ENCODE measurements at places on chromosomes 7 and 10. TPM values are rescaled to one million over a fixed set of nuclear protein-coding genes. Genes with fewer than 3 reads are reported as not detected.

- no peaks in the 10 kb centered on the region for H3K27me3 ChIP-seq
- no peaks in the 10 kb centered on the region for H3K4me1 ChIP-seq
- no peak overlapping the region for H3K4me3 ChIP-seq
- DNase-seq, result no peak
Measured at GRCh38 chr7:24733414-24734060, 23.7 kb downstream of the GSDME start.

Gene ANXA8L1
- total RNA-seq, result not detected

GRCh38 chr7:93053949-93054943 lies 63.5 kb downstream of the SAMD9 start:
- H3K36me3 ChIP-seq, result no peaks in the 10 kb centered on the region
- H3K4me1 ChIP-seq, result no peaks in the 10 kb centered on the region
- no peaks in the 10 kb centered on the region for H3K27me3 ChIP-seq
- no peak overlapping the region for H3K4me3 ChIP-seq
- DNase-seq, result no peak
- H3K27ac ChIP-seq, result no peak overlapping the region

Gene ETV1
- 0.53 TPM for total RNA-seq

DNA sequence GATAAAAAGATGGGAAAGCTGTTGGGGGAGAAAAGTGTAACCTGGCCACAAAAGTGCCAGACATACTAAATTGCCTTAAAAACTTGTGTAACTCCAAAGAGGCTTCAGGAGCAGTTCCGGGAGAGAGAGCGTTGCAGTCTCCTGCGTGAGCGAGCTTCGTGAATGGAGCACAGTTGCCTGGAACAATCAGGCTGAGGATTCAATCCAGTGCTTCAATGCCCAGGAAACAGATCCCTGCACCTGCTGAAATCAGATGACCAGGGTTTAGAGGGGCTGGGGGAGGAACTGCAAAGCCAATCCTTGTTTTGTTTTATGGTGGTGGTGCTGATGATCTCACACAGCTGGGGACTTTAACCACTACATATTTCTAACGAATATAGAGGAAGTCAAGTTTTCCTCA lies 398.3 kb downstream of the DPP6 start:
- no peaks in the 10 kb centered on the region for H3K27me3 ChIP-seq
- H3K36me3 ChIP-seq, result no peaks in the 10 kb centered on the region
- no peak for DNase-seq
- H3K27ac ChIP-seq, result no peak overlapping the region

Gene ELN
- not detected for total RNA-seq

DNA sequence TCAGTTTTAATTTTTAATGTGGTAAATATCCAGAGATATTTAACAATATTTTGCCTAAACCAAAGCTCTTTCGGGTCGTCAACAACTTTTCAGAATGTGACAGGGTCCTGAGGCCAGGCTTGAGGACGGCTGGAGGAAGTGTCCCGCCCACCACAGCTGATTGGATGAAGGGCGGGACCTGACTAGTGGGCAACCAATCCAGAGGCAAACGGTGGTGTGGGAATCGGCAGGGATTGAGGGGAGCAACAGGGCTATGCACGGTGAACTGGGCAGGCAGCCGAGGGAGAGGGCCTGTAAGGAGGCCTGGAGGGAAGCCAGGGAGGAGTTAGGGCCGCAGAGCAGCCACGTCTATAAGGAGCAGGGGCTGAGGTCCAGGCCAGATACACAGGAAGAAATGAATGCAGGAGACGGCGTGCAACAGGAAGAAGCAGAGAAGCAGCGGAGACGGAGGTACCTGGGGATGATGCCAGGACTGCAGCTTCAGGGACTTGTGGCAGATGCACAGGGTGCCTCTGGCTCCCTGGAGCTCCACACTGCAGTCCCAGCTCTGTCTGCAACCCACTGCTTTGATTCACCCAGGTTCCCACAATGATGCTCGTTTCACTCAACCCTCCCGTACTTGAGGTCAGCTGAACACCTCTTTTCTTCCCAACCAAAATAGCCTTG lies 46.1 kb upstream of the ZMIZ1 start:
- DNase-seq, result no peak
- H3K4me1 ChIP-seq, result peaks cover 37% of the 10 kb centered on the region
- no peak overlapping the region for H3K4me3 ChIP-seq
- H3K27ac ChIP-seq, result no peak overlapping the region
- H3K36me3 ChIP-seq, result no peaks in the 10 kb centered on the region
- H3K27me3 ChIP-seq, result no peaks in the 10 kb centered on the region

Gene EVX1
- total RNA-seq, result not detected

Gene TSPAN15
- total RNA-seq, result 1.3 TPM

Gene FAM20C
- 3.9 TPM for total RNA-seq

DNA sequence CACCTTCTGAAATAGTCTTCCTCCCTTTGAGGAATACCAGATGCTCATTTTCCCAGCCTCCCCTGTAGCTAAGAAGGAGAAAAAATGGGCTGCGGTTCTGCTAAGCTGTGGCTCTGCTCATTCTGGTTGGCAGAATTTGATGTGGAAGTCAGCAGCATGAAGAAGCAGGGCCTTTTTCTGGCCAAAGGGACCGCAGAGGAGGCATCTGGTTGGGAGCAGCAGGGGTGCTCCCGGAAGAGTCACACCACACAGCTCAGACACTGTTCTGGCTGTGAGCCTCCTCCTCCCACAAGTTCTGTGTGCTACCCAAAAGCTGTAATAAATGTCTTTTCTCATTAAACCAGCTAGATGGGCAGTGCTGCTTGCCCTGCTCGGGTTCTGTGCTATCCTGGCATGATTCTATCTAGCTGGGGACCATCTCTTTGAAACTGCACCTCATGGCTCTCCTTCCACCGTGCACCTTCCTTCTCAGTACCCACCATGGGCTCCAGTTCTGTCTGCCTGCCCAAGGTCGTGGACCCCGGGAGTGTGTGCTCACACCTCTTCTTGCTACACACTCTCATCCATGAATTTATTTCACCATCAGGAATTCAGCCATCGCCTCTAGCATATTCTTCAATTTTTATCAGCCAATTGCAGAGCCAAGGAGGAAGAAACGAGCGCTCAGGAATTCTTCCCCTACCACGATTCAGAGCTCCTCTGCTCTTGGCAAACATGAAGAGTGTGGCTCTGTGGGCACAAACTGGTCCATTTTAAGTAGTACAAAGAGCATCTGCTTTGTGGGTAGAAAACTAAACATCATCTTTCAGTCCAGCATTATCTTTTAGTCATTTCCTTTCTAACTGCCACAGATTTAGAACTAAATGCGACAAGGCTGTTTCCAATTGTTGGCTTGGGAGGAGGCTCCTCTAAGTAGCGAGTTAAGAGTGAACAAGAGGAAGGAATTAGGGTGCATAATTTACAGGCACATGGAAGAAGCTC lies 76.9 kb downstream of the FAM171A1 start:
- DNase-seq, result no peak
- no peaks in the 10 kb centered on the region for H3K27me3 ChIP-seq
- no peak overlapping the region for H3K4me3 ChIP-seq
- no peaks in the 10 kb centered on the region for H3K36me3 ChIP-seq

- no peak for DNase-seq
- H3K4me3 ChIP-seq, result no peak overlapping the region
- no peaks in the 10 kb centered on the region for H3K36me3 ChIP-seq
- peaks cover 3% of the 10 kb centered on the region for H3K27me3 ChIP-seq
- H3K27ac ChIP-seq, result no peak overlapping the region
Measured at GRCh38 chr10:77388571-77389100, 249.0 kb downstream of the KCNMA1 start.
